GM12892 (cell line): ENCODE measurements at places on chromosomes 3 and 15.

GRCh38 chr3:54897028-54897711, 30.7 kb downstream of the LRTM1 start:
- no peak for DNase-seq

DNA sequence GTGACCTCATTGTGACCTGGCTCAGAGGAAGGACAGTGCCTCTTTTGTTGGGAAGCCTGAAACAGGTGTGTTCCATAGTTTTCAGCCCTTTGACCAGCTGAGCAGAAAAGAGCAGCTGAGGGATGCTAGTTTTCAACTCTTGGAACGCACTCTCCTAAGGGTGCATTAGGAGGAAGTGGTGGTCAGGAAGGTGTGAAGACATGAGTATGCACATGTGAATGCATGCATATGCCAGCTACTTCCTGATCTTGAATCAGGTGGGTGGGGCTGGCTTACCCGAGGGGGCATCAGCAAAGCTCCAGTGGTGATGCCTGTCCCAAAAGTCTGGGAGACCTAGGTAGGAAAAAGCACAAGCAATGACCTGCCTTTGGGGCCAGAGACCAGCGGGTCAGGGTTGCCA, 23.3 kb upstream of the CEMIP start:
- DNase-seq = no peak

DNA sequence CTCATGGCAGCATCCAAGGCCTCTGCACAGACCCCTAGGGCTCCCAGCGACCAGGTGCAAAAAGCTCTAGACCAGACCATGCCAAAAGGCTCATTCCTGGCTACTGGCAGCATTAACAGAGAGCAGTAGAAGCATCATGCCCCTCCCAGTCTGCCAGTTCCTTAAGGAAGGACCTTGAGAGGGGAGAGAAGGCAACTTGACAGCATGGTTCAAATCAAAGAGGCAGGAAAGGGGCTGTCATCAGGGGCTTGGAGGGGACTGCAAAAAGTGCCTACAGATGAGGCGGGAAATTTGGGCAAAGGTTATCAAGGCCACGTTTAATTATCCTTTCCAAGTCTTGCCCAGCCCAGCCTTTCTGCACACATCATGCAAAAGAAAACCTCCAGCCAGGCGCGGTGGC, 64.7 kb downstream of the SSUH2 start:
- DNase-seq = no peak

GRCh38 chr3:143349455-143349854, 229.9 kb downstream of the CHST2 start:
- no peak for DNase-seq

DNA sequence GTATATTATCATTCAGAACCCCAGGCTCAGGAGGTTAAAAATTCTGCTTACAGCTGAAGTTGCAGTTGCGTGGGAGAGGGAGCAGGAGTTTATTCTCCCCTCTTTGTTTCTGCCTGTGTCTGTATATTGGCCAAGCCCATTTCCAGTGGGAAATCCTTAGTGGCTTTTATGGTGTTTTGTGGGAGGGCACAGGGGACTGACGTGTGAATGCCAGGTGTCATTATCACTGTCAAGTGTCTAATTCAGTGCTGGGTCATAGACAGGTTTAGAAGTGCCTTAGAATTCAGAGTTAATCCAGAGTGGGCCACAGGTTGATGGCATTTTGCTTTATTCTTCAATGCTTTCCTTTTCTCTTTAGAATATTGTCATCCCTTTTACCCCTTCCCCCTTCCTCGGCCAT, 33.4 kb downstream of the SLCO3A1 start:
- DNase-seq = no peak

GRCh38 chr3:31754575-31755278, 222.0 kb downstream of the STT3B start:
- no peak for DNase-seq

- no peak for DNase-seq
These were observed 485.4 kb downstream of the CNTN3 start for GRCh38 chr3:74129056-74129455.

DNA sequence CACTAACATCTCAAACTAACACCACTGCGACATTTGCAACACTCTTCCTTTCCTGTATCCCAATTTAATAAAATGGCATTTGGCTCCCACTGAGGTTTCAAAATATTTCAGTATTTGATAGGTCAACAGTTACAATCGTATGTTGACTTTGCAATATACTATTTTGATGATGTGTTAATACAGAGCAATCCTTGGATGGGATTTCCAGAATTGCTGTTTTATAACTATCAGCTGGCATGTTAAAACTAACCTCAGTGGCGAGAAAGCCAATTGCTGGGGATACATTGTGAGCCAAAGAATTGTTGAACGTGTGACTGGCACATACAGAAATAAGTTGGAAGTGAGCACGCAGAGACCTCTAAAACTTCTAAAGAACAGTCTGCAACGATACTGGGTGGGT, 226.1 kb upstream of the LYSMD4 start:
- no peak for DNase-seq

- no peak for DNase-seq
These were observed 639.4 kb upstream of the TBL1XR1 start for GRCh38 chr3:177836671-177837070.
